HFFc6 (cell line): ENCODE measurements at places on chromosomes 13 and 19.
A peak's percentile ranks its signal among the peaks of the same experiment; 100 is the strongest.

DNA sequence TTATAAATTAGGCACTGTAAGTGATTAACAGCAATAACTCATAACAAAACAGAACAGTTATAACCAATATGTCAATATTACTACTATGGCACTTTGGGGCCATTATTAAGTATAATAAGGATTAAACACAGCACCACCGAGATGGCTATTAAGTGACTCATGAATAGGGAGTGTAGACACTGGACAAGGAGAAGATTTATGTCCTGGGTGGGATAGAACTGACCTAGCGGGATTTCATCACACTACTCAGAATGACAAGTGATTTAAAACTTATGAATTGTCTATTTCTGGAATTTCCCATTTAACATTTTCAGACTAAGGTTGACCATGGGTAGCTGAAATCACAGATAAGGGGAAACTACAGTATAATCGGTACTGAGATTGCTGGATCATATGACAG is 79.0 kb upstream of the SLC7A1 start:
- peaks cover 53% of the 10 kb centered on the region for H3K4me1 ChIP-seq
- H3K36me3 ChIP-seq: no peaks in the 10 kb centered on the region
- peak; percentile 68 for DNase-seq
- H3K4me3 ChIP-seq: no peak overlapping the region
- H3K27ac ChIP-seq: peak overlapping the region; percentile 16
- no peaks in the 10 kb centered on the region for H3K27me3 ChIP-seq

DNA sequence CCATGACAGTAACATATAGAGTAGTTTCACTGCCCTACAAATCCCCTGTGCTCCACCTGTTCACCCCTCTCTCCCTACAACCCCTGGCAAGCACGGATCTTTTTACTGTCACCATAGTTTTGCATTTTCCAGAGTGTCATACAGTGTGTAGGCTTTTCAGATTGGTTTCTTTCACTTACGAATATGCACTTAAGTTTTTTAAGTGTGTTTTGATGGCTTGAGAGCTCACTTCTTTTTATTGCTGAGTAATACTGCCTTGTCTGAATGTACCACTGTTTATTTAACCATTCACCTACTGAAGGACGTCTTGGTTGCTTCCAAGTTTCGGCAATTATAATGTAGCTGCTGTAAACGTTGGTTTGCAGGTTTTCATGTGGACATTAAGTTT is 175.1 kb downstream of the ITGBL1 start:
- peaks cover 55% of the 10 kb centered on the region for H3K4me1 ChIP-seq
- no peaks in the 10 kb centered on the region; the same call in 1 of the 2 replicates for H3K36me3 ChIP-seq
- H3K27ac ChIP-seq: peak overlapping the region; percentile 73
- peaks cover 6% of the 10 kb centered on the region; the same call in 1 of the 2 replicates for H3K27me3 ChIP-seq
- peak overlapping the region; percentile 76 for H3K4me3 ChIP-seq

DNA sequence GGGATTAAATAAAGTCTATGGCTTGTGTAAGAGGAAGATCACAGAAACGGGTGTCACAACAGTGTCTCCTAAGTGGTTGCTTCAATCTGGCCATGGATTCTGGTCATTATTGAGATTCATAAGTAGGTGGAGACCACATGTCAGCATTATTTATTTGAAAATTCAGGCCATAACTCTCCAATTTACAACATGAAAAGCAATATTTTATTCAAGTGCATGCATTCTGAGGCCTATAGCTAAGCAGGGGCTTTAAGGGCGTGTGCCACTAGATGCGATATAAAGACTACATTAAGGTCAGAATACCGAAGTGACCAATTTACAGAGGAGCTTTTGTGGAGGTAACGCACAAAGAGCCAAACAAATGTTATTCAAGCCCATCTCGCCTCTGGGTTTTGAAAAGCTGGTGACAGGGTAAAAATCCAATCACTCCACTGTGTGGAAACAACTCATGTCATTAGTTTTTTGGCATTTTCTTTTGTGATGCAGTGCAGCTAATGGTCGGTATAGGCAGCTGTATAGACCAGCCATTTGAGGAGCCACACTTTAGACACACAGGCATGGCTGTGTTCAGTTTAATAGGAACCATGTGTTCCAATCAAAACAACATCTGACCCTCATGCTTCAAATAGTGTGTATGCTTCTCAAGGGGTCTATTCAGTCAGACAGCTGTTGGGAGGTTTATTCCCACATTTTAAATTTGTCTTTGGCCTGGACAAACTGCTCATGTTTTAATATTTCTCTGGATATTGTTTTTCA is 123.7 kb downstream of the KL start:
- H3K4me1 ChIP-seq: peaks cover 9% of the 10 kb centered on the region; the same call in 1 of the 2 replicates
- no peak overlapping the region for H3K4me3 ChIP-seq
- H3K36me3 ChIP-seq: peaks cover 58% of the 10 kb centered on the region
- no peak for DNase-seq
- H3K27me3 ChIP-seq: peaks cover 2% of the 10 kb centered on the region

DNA sequence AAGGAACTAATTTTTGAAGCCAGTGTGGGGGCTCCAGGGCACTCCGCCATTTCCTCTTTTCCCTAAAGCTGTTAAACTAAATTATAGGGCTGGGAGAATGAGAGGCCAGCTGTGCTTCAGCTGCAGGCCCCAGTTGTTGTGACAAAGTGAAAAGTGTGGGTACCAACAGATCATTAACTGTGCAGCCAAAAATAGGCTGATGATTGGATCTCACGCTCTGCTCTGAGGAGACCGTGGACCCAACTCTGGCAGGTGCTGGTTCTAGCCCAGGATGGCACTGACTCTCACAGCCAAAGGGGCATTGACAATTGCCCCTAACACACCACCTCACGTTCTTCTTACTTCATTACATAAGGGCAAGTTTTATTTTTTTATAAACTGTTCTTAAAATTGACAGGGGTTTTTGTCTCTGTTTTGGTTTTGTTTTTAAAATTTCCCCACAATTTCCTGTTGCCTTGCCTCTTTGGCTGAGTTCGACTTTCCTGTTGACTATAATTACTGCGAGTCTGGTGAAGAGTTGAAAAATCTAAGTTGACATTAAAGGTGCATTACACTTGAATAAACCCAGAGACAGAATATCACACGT is 391.0 kb downstream of the FGF9 start:
- peaks cover 1% of the 10 kb centered on the region; the same call in 1 of the 2 replicates for H3K27me3 ChIP-seq
- no peaks in the 10 kb centered on the region for H3K4me1 ChIP-seq
- H3K36me3 ChIP-seq: peaks cover 5% of the 10 kb centered on the region; the same call in 1 of the 2 replicates
- H3K27ac ChIP-seq: no peak overlapping the region
- H3K4me3 ChIP-seq: no peak overlapping the region

DNA sequence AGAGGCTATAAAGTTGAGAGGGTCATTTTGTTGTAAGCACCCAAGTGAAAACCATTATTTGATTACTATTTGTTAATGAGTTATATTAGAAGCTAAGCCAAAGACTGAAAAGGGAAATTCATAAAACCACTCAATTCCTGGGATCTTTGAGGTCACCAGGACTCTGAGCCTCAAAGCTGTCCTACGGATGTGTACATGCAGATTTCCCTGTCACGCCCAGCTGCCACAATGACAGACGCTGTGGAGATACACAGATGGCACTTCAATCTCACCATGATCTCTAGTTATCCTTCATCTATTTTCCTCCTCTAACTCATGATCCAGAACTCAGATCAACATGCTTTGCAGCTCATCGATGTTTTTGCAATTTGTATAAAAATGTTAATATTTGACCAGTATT is 403.5 kb upstream of the MIR17HG start:
- no peaks in the 10 kb centered on the region; the same call in 1 of the 2 replicates for H3K27me3 ChIP-seq
- DNase-seq: no peak
- no peak overlapping the region for H3K27ac ChIP-seq
- no peaks in the 10 kb centered on the region for H3K4me1 ChIP-seq
- H3K36me3 ChIP-seq: no peaks in the 10 kb centered on the region
